NCI-H524 (cell line): ENCODE measurements at places on chromosomes 6 and 20.

DNA sequence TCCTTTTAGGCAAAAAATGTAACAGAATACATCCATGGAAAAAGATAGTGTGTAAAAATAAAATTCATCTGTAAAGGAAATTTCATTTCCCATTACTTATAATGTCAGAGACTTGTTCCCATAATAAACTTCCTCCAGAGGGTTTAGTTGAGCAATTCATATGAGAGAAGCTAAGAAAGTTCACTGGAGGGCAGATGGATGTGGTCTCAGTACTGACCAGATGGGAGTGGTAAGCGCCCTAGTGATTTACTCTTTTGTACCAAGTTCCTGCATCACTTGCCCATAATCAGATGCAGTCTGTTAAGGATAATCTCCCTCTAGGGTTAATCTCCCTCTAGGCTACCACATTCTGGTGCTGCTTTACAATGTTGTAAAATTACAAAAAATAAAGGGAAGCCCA lies 61.7 kb downstream of the ESF1 start:
- DNase-seq, result peak; percentile 50

DNA sequence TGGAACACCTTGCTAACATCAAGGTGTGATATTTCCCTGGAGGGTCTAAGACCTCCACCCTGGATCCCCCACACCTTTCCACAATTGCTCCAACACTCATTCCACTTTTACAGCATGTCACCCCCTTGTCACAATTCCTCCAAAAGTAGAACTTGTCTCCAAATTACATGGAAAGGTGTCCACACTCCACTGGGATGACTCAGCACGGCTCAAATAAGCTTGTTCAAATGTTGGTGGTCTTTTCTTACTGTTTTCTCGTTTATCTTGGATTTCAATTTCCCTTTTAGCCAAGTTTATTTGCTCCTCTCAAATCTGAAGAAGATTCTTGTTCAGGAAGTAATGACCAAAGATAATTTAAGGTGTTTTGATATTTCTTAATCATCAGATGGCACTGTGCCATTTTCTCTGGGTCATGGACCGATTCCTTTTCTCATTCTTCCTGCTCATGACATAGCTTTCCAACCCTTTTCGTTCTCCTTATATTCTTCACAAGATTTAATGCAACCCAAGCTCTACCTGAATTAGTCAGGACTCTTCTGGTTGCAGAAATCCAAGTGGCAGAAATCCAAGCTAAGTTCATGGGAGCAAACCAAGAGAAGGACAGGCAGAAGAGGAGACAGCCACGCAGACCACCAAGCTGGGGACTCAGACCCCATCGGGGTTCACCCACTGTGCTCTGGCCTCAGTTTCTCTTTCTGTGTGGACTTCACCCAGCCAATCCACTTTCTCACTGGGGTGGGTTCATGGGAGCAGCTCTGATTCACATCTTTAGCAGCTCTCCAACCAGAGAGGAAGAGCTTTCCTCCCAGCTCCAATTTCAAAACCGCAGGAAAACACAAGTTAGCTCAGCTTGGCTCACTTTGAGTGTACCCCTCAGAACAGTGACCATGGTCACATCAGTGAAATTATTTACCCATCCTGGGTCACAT lies 110.5 kb upstream of the CDYL start:
- no peak for DNase-seq

GRCh38 chr20:46915575-46916257 lies 21.1 kb downstream of the EYA2 start:
- DNase-seq, result no peak

DNA sequence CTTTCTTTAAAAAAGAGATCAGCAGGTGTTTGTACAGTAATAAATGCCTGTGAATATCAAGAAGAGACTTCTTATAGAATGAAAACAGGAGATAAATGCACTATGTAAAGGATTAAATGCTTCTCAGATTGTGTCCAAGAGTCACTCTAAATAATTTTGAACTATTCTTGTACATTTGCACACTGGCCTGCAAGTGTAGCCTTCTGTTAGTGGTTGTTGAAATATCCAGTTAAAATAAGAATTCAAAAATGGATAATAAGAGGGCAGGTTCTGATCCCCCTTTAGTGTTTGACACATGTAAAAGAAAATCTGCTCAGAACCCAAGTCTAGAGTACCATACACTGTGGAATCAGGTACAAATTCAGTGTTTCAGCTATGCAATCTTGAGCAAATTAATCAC lies 91.9 kb downstream of the BCAS1 start:
- no peak for DNase-seq

DNA sequence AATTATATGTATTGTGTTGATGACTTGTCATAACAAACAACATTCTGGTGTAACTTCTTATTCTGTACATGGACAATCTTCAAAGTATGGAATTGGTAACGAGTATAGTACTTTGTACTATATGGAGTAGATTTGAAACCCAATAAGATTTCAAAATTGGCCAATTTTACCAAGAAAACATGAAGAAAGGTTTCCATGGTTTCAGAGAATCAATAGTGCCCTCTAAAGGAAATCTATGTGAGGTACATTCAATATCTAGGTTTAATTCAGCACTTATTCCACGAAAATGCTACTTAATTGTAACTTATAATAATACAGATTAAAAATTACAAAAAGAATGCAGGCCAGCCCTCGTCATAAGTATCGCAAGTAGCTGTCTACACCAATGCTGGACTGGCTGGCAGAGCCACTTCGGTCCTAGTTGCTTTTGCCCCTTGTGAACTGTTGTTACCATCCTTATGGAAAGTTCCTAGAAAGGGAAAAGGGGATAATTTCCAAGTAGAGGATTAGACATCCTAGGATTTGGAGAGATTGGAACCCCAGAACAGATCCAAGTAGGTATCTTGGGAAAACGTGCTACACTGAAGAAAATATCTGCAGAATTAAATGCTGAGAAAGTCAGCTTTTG lies 70.9 kb downstream of the LCA5 start:
- peak; percentile 27 for DNase-seq

GRCh38 chr20:10906834-10907233 lies 233.0 kb upstream of the JAG1 start:
- DNase-seq, result no peak

GRCh38 chr20:49821381-49821780 lies 8.8 kb downstream of the SLC9A8 start:
- no peak for DNase-seq

- no peak for DNase-seq
Observed at GRCh38 chr20:50053362-50054230, 59.4 kb downstream of the UBE2V1 start.
